Activated naive CD4-positive, alpha-beta T cell treated with anti-CD3 and anti-CD28 coated beads for 36 hours (primary cell): ENCODE measurements at places on chromosomes 4 and X. TPM values are rescaled to one million over a fixed set of nuclear protein-coding genes. Genes with fewer than 3 reads are reported as not detected.

- H3K27ac ChIP-seq = no peak overlapping the region
- H3K27me3 ChIP-seq = peaks cover 6% of the 10 kb centered on the region
- no peaks in the 10 kb centered on the region for H3K4me1 ChIP-seq
- no peak overlapping the region for H3K4me3 ChIP-seq
- DNase-seq = no peak
Measured at GRCh38 chr4:52098618-52099017, 47.5 kb downstream of the SPATA18 start.

- H3K36me3 ChIP-seq = no peaks in the 10 kb centered on the region
- DNase-seq = no peak
- no peak overlapping the region for H3K4me3 ChIP-seq
- no peaks in the 10 kb centered on the region for H3K4me1 ChIP-seq
- H3K27me3 ChIP-seq = no peaks in the 10 kb centered on the region
- H3K27ac ChIP-seq = no peak overlapping the region
Measured at GRCh38 chrX:41475591-41476241, 28.6 kb downstream of the NYX start.

The KCNIP4 gene
- total RNA-seq = not detected

The GDPD2 gene
- total RNA-seq = not detected

DNA sequence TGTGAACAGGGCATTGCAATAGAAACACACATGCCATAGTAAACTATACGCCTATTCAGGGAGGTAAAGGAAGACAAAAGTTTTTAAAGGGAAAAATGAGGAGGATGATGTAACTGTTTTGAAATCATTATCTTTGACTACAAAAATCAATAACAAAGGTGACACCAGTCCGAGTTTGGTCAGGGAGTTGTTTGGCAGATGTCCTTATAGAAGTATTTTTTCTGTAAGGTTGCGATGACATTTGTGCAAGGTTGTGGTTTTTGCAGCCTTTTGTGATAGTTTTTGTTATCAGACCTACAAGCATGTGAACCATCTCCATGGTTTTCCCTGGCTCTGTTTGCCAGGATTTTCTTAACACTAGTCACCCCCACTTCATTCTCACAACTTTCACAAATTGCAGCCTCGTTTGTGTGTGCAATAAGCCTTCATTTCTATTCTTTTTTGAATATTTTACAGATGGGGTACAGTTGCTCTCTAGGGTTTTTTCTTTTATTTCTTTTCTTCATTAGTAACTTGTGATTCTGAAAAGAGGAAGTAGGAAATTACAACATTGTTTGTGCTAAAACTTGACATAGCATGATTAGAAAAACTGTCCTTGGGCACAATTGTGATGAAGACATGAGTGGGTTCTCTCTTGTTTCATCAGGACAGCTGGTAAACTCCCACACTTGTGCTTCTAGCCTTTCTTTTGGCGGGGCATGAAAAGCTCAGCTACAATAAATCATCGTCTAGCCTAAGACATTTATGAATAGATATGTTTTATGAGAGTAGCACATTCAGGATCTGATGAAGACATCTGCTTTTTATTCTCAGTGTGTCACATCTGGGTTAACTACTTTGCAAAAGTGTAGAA is 60.2 kb upstream of the PNPLA4 start:
- H3K36me3 ChIP-seq = no peaks in the 10 kb centered on the region
- H3K27ac ChIP-seq = no peak overlapping the region
- no peaks in the 10 kb centered on the region for H3K27me3 ChIP-seq

DNA sequence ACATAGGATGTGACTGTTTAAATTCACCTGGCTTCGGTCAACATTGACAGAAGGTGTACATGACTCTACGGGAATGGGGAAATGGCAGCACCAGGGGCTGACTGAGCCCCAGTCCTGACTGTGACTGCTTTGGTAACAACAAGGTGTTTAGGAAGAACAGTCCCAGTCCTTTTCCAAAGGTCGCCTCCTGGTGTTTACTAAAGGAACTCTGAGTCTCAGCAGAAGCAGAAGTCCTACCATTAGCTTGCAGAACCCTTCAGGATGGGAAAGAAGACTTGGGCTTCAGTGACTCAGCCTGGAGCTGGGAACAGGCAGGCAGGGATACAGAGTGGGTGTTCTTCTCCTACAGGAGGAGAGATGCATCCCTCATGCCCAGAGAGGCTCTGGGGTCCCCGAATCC is 103.3 kb downstream of the MGST2 start:
- no peaks in the 10 kb centered on the region for H3K4me1 ChIP-seq
- no peak overlapping the region for H3K4me3 ChIP-seq
- H3K27me3 ChIP-seq = no peaks in the 10 kb centered on the region
- H3K27ac ChIP-seq = no peak overlapping the region
